ENCODE measurements at places on chromosomes 2 and 18.

DNA sequence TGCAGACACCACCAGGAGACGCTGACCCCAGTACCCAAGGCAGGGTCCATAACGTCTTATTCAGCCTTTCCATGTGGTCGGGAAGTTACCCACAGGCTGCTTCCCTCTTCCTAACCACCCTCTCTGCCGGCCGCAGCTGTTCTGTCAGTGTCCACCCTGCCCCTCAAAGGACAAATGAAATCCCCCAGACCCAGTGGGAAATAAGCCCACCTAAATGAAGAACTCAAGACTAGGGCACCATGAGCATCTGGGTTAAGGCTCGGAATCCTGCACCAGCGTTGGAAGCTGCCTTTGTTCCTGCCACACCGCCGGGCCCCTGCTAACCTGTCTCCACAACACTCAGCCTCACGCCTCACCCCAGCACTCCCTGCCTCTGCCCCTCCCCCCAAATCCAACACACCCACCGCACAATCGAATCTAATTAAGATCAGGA is 21.7 kb downstream of the BCL11A start:
- DNase-seq: no peak

DNA sequence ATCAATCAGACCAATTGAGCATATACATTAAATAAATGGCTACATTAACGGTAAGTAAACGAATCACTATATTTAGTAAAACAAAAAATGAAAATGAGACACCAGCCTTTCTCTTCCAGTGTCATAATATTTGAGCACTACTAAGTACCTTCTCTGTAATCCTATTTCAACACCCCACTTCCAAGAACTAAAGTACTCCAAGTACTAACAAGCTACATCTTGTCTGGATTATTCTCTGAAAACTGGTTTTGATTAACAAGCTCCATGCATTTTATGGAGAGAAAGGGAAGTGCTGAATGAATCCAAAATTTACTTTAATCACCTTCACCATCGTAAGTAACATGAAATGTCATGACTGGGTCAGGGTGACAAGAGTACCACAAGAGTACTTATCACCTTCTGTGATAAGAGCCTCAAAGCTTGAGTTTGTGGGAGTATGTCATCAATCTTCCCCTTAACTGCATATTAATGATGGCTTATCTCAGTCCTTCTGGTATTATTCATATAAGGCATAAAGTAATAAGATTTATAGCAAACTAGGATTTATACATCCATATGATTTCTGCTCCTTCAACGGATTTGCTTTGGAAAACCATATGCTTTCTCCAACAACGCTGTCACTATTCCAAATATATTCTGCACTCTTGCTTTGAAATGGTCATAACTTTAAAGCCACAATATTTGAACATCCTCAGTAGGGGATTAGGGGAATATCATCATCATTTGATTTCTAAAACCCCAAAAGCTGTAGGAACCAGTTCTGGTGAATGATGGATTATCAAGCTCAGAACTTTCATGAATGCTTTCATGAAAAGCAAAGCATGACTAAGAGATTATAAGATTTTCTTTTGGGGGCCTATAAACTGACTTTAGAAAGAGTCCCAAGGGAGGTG is 127.0 kb downstream of the ANTXR1 start:
- DNase-seq: no peak

- DNase-seq: no peak
These were observed 85.0 kb downstream of the VSNL1 start for GRCh38 chr2:17625446-17625845.

- DNase-seq: no peak
These were observed 76.1 kb downstream of the CABYR start for GRCh38 chr18:24214913-24215312.

DNA sequence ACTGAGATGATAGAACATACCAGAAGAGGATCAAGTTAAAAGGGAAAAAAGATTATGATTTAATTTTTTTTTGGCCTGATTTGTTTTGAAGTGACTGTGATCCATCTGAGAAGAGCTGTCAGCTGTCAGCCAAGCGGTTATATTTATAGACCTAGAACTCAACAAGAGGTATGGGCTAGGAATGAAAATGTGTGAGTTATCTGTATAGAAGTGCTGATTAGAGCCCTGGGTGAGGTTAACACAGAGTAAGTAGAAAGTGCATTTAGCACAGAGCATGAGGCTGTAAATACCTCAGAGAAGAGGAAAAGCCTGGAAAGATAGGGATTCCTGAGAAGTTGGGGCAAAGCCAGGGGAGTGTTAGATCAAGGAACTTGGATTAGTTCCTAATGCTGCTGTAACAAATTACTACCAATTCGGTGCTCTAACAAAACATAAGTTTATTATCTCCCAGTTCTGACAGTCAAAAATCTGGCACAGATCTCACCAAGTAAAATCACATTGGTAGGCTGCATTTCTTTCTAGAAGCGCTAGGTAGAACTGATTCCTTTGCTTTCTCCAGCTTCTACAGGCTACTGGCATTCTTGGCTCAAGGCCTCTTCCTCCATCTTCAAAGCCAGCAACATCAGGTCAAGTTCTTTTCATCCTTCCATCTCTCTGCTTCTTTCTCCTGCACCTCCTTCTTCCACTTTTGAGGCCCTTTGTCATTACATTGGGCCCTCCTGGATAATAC is 197.4 kb upstream of the SPHKAP start:
- no peak for DNase-seq

GRCh38 chr2:28475088-28475595 is 20.7 kb upstream of the PLB1 start:
- DNase-seq: no peak

DNA sequence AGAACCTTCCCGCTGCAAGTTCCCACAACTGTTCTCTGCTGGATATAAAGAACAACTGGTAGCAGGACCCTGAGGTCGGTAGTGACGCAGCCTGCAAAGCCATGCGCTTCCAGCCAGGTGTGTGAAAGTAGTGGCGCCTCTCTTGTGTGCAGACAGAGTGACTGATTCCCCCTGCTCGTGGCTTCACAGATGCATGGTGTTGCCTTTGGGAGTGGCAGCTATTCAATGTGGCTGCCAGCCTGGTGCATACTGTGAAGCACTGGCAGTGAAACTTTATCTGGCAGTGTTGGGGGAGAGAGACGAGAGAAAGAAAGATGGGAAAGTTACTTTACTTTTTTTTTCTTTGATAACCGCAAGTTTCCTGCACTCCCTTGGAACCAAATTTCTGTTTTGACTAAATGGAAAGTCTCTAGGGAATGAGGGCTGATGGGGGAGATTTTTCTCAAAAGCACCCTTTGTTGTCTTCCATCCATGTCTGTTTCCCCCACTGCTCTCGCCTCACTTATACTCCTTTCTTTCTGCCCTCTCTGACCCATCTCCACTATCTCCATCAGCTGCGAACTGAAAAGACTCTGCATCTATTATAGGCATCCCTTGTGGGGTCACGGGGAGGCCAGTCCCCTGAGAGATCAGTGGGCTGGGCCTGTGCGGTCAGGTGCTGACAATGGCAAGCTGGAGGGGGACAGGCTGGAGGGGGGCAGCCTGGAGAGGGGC is 90.0 kb upstream of the TNP1 start:
- no peak for DNase-seq

DNA sequence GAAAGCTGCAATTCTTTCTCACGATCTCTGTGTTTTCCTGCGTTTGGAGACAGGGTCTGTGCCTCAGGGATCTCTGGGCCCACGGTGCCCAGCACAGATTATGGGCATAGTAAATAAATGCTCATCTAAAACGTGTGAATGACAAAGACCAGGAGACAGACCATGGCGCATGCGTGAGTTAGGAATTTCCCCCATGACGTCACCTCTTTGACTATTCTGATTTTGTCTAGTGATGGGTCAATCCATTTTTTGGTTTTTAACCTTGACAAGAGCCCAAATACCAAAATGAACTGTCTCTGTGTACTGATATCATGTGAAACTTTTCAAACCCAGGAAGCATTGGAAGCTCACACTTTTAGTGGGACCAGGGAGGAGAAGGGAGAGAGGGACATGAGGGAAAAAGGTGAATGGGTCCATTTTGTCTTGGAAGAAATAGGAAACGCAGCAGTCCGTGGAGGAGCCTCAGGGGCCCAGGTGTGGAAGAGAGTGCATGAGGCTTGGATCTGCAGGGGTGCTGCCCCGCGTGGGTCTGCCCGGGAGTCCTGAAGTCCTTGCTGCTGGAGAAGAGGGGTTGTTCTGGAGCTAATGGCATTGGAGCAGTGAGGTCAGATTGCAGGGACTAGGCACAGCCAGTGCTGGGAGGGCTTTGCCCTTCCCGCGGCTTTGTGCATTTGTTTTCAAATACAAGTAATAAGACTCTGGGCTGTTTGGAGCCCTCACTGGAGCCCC is 172.2 kb downstream of the ASB1 start:
- no peak for DNase-seq

- no peak for DNase-seq
These were observed 10.1 kb upstream of the NARS1 start for GRCh38 chr18:57631697-57632096.

DNA sequence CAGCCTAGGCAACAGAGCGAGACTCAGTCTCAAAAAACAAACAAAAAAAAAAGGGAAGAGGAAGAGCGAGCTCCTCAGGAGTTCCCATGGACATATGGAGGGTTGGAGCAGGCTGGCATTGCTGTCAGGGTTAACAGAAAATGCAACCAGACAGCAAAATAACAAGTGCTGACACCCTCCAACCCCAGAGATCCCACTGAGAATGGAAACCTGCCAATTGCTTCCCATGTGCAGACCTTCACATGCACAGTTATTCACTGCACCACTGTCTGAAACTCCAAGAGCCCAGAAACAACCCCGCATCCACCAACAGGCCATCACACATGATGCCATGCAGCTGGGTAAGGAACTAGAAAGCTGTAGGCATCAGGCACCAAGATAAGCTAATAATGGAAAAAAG is 43.5 kb downstream of the TFCP2L1 start:
- DNase-seq: no peak

DNA sequence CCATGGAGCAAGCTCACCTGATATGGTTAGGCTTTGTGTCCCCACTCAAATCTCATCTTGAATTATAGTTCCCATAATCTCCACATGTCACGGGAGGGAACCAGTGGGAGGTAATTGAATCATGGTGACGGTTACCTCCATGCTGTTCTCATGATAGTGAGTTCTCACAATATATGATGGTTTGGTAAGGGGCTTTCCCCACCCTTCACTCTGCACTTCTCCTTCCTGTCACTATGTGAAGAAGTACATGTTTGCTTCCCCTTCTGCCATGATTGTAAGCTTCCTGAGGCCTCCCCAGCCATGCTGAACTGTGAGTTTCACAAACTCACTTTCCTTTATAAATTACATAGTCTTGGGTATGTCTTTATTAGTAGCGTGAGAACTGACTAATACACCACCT is 435.7 kb upstream of the ID2 start:
- no peak for DNase-seq

GRCh38 chr18:71370095-71370494 is 1081.2 kb downstream of the SOCS6 start:
- no peak for DNase-seq

DNA sequence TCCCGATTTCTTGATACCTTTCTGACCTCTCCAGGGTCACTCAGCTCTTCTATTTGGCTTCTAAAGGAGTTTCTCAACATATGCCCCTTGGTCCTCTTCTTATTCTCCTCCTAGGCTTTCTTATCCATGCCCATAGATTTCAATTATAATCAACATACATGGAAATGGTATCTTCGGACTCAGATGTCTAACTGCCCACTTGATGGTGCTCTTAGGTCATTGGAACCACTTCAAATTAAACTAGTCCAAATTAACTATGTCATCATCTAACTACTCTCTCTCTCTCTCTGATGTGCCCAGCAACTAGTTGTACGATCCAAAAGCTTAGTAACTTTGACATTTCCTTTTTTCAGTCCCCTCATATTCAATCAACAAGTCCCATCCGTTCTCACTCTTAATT is 43.2 kb upstream of the GPR75 start:
- DNase-seq: no peak

Measured in AG09319 (cell line).